ENCODE measurements at places on chromosomes 13 and 19. TPM values are rescaled to one million over a fixed set of nuclear protein-coding genes. Genes with fewer than 3 reads are reported as not detected.

ATF5 gene
- 53.4 TPM for total RNA-seq

ZNF135 gene
- total RNA-seq: 4.6 TPM

MEF2B gene
- total RNA-seq: 1.4 TPM

DNA sequence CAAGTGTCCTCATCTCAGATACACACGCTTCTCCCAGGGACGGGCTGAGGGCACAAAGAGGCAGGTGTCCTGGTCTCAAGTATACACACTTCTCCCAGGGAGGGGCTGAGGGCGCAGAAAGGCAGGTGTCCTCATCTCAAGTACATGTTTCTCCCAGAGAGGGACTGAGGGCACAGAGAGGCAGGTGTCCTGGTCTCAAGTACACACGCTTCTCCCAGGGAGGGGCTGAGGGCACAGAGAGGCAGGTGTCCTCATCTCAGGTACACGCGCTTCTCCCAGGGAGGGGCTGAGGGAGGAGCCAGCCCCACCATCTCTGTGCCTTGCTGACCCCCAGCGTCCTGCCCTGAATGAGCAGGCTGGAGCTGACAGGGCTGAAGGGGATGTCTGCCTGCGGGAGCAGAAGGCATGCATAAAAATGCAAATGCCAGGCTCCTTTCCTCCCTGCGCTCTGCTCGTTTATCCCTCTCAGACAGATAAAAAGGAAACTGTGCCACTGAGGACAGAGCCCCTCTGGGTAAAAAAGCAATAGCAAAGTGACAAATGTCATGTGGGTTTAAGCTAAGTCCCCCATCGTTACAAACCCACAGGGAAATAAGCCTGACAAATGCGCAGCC lies 96.1 kb upstream of the UQCRFS1 start:
- H3K27me3 ChIP-seq: peaks cover 37% of the 10 kb centered on the region
- H3K27ac ChIP-seq: no peak overlapping the region
- no peaks in the 10 kb centered on the region for H3K4me1 ChIP-seq
- no peaks in the 10 kb centered on the region for H3K36me3 ChIP-seq

DNA sequence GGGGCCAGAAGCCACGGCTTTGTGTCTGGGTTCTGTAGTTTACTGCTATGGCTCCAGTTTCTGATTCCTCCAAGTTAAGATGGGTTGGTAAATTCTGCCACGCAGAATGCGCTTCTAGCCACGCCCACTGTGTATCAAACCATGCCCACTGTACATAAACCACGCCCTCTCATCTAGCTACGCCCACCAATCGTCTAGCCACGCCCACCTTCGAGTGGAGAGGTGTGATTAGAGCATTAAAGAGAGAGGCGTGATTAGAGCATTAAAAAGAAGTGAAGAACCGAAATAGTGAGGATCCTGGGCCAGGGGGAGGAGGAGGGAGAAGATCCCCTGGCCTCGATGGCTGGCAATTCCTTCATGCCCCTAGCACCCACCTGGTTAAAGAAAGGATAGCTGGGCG lies 43.7 kb upstream of the ADGRE5 start:
- peaks cover 2% of the 10 kb centered on the region for H3K27me3 ChIP-seq
- no peaks in the 10 kb centered on the region for H3K36me3 ChIP-seq
- H3K4me3 ChIP-seq: no peak overlapping the region

DNA sequence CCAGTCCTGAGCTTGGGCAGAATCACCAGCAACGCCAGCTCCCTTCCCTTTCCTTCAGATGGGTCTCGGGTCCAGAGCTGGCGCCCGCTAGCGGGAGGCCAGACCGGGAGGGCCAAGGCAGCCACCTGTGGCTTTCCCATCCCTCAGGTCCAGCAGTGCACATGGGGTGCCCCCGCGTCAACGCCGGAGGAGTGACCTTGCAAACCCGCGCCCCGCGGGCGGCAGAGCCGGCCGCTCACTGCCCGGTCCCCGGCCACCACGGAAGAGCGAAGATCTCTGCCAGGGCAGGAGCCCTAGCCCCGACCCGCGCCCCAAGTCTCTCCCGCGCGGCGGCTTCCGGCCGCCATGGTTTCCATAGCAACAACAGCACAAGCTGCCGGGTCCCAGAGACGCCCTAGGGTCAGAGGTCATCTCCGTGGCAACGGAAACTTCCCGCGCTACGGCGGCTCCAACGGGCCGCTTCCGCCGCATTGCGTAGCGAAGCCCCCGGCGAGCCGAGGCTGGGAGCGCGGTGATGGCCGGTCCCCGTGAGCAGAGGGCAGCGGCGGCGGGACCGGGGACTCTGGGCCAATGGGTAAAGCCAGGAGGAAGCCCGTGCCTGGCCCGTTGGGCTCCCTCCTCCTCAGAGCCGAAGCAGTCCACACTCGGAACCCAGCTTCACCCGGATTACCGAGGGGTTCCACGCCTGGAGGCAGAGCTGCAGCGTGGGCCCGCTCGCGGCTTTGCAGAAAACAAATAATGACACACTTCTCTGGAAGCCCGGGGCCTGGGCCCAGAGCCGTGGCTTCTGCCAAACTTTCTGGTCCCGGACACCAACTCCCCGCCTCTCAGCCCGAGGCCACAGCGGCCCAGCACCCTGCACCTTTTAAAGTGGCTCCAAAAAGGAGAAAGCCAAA lies 7.4 kb downstream of the FGF14 start:
- H3K4me1 ChIP-seq: peaks cover 7% of the 10 kb centered on the region
- DNase-seq: peak; percentile 94
- H3K4me3 ChIP-seq: peak overlapping the region; percentile 78
- H3K27ac ChIP-seq: peak overlapping the region; percentile 25
- H3K36me3 ChIP-seq: no peaks in the 10 kb centered on the region
- H3K27me3 ChIP-seq: peaks cover 30% of the 10 kb centered on the region

- H3K27ac ChIP-seq: no peak overlapping the region
- peaks cover 6% of the 10 kb centered on the region for H3K36me3 ChIP-seq
- H3K4me1 ChIP-seq: peaks cover 9% of the 10 kb centered on the region
- no peak for DNase-seq
Observed at GRCh38 chr13:27922883-27923612, 3.2 kb downstream of the PDX1 start.

GRCh38 chr13:28717170-28717569 lies 1.6 kb downstream of the SLC46A3 start:
- H3K27ac ChIP-seq: peak overlapping the region; percentile 12
- no peaks in the 10 kb centered on the region for H3K36me3 ChIP-seq
- peak overlapping the region; percentile 88 for H3K4me3 ChIP-seq
- H3K4me1 ChIP-seq: peaks cover 44% of the 10 kb centered on the region
- DNase-seq: no peak
- H3K27me3 ChIP-seq: no peaks in the 10 kb centered on the region

DNA sequence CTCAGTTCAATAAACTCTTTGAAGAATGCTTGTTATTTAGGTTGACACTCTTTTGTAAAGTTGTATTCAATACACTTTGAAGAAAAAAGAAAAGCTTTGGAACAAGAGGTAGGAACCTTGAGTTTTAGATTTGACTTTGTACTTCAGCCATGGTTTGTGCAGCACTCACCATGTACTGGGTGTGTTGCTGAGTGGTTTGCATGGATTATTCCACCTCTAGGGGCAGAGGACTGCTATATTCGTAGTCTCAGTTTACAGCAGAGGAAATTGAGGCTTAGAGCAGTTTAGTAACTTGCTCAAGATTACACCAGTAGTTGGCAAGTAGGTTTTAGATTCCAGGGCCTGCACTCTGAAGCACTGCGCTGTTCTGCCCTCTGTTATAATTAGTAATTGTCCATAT lies 68.8 kb downstream of the DNAJC3 start:
- H3K27me3 ChIP-seq: no peaks in the 10 kb centered on the region
- H3K4me3 ChIP-seq: no peak overlapping the region
- H3K27ac ChIP-seq: no peak overlapping the region
- peaks cover 5% of the 10 kb centered on the region for H3K4me1 ChIP-seq
- peaks cover 4% of the 10 kb centered on the region for H3K36me3 ChIP-seq
